ENCODE measurements at places on chromosomes 6 and 20.

- DNase-seq = no peak
These were observed 51.2 kb upstream of the FANCE start for GRCh38 chr6:35400901-35401311.

- DNase-seq = peak; percentile 31
These were observed 10.0 kb upstream of the NCOA7 start for GRCh38 chr6:125780540-125781313.

GRCh38 chr20:24521032-24521431 lies 51.6 kb downstream of the SYNDIG1 start:
- no peak for DNase-seq

GRCh38 chr20:23917024-23917725 lies 37.6 kb upstream of the CST5 start:
- DNase-seq = no peak

DNA sequence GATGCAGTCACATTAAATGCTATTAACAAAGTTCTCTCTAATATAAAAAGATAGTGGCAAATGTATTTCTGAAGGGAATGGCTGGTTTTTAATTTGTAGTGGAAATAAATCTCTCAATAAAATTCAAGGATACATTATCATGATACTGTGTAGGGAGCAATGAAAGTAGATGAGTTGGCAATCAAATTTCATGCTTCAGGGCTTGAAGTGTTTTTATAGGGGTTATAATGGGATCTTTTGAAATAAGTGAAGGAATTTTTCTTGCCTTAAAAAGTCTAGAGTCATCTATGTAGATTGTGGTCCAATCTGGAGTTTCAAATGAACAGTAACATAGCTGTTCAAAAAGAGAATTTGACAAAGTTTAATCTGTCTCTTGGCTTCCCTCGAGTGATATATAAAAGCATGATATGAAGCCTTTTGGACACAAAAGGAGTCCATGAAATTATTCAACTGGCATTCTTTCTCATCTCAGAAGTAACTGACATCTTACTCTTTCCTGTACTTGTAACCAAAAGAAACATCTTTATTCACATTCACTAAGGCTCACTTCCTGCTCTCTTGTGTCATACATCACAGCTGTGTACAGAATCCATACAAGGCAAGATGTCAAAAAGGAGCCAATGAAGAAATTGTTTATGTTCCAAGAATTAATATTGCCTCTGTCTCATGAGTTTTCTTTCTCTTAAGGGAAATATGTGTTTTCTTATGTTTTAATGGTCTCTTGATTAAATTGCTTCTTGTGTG lies 591.0 kb upstream of the GJE1 start:
- DNase-seq = no peak

GRCh38 chr6:141667580-141668309 lies 465.0 kb upstream of the GJE1 start:
- no peak for DNase-seq

DNA sequence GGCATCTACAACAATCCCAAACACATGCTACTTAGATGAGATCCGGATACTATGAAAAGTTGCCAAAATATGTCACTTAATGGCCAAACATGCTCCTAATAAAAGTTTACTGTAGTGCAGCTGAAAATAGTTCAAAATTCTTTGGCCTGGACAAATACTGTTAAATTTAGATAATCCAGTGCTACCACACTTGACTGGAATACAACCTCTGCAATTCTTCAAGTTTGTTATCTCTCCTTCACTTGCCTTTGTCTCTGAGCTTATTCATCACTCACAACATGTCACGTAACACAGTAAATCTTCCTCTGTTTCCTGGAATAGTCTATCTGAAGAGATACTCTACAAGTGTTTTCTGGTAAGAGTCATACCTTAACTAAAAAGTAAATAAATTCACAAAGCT lies 10.5 kb upstream of the PLN start:
- DNase-seq = no peak

DNA sequence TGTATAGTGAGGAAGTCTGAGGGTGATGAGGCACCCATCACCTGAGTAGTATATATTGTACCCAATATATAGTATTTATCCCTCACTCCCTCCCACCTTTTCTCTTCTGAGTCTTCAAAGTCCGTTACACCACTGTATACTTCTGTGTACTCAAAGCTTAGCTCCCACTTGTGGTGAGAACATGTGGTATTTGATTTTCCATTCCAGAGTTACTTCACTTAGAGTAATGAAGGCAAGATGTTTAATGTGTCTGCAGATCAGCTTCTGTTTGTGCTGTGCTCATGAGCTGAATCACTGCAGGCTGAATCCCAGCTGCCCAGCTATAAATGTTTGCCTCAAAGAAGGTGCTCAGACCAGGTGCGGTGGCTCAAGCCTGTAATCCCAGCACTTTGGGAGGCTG lies 139.3 kb upstream of the FOXA2 start:
- DNase-seq = no peak

DNA sequence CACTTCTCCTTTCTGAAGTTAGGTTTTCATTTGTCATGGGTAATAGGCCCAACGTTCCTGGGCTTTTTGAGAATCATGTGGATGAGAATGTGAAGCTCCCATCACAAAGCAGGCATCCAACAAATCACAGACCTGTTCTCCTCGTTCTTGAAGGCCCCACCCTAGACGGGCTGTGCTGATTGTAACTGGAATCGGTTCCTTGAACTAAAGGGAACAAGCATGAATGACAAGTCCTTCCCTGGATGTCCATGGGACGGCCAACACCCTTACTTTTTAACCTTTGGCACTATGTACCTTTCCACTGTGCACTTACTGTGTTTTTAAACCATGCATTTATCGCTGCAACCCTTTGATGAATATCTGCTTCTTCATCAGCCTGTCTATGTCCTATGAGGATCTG lies 438.2 kb downstream of the CD83 start:
- no peak for DNase-seq

- DNase-seq = no peak
These were observed 69.6 kb upstream of the SALL4 start for GRCh38 chr20:51871943-51872342.

- no peak for DNase-seq
These were observed 114.2 kb upstream of the ID4 start for GRCh38 chr6:19722999-19723398.

- no peak for DNase-seq
These were observed 49.9 kb upstream of the TENT5A start for GRCh38 chr6:81802356-81802755.

GRCh38 chr6:20572940-20573339 lies 38.7 kb downstream of the CDKAL1 start:
- DNase-seq = no peak

GRCh38 chr20:38937978-38938473 lies 11.8 kb downstream of the FAM83D start:
- no peak for DNase-seq

GRCh38 chr20:7703996-7704395 lies 236.3 kb downstream of the HAO1 start:
- no peak for DNase-seq

DNA sequence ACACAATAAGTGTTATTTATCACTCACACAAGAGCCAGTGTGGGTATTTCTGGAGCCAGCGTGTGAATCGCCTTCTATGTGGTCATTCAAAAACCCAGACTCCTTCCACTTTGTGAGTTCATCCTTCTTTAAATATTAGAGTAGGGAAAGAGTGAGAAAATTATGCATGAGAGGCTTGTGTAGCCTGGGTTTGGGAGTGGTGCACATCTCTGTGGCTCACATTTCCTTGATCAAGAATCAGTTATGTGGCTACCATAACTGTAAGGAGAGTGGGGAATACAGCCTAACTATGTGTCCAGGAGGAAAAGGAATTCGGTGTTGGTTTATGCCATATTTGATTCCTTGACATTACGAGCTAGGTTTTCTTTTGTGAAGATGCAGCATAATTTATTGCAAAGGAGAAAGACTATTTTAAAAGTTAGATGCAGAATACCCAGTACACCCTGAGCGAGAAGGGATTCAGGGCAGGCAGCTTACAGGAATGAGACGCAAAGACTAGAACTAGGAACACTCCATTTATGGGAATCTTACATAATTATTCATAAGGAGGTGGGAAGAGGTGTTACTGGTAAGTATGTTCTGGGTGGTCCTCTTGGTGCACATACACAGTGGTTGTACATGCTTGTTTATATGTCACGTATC lies 638.5 kb downstream of the COL12A1 start:
- no peak for DNase-seq

- DNase-seq = no peak
These were observed 132.4 kb upstream of the FBXL4 start for GRCh38 chr6:99080191-99080590.

DNA sequence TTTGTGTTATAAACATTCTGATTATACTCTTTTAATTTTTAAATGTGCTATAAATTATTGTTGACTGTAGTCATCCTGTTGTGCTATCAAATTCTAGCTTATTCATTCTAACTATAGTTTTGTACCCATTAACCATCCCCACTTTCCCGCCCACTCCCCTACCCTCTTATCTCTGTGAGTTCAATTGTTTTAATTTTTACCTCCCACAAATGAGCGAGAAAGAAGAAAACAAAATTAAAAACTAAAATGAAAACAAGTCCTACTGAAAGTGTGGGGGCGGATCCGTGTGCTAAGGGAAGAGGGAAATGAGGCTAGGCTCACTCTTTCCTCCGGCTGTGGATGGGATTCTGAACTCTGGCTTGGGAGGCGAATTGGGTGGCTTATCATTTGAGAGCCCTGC lies 6.6 kb upstream of the ZNF831 start:
- DNase-seq = no peak

DNA sequence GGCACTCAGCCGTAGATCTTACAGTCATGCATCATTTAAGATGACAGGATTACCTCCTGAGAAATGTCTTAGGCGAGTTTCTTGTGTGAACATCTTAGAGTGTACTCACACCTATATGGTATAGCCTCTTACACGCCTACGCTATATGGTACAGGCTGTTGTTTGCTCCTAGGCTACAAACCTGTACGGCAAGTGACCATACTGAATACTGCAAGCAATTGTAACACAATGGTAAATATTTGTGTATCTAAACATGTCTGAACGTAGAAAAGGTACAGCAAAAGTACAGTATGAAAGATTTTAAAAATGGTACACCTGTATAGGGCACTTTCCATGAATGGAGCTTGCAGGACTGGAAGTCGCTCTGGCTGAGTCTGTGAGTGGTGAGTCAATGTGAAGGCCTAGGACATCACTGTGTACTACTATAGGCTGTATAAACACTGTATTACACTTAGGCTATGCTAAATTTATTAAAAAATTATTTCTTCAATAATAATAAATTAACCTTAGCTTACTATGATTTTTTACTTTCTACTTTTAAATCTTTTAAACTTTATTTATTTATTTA lies 541 bp upstream of the IL20RA start:
- no peak for DNase-seq

DNA sequence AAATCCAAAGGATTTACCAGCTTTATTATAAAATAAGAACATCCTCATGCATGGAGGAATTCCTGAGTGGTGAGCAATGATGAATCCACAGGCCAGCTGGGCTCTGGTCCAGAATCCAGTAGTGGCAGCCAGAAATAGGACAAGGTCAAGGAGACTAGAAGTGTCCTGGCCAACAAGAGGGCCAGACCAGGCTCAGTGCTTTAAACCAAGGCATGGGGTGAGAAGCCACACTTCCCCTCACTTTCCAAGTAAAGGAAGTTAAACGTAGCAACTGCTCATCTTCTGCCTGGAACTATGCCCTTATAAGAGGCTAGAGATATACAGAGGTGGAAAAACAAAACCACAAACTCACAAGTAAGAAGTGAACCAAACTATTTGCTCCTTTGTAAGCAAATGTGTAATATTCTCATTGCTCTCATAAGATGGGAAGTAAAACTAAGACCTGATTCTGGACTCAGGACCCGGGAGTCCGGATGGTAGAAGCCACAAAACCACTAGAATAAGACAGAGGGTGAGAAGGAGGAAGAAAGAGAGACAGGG lies 253.2 kb downstream of the UST start:
- DNase-seq = no peak

DNA sequence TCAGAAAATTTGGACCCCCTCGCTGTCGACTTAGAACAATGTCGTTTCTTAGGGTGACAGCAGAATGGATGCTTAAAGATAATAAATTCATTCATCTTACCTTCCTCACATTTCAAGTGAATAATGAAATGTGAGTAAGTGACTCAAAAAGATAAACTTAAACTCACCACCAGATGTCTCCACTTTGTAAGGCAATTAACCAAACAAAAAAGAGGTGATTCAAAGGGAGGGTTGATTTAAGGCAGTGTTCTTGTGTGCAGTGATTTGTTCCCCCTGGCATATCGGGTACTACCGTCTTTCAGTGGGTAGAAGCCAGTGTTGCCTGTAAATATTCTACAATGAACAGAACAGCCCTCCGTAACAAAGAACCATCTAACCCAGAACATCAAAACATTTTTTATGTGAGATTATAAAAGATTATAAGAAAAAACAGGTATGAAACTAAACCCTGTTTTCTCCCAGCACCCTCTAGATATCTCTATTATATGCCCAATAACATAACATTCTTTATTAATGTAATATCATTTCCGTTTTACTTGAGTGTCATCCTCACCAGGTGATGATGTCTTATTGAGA lies 589.7 kb downstream of the CBLN4 start:
- DNase-seq = no peak

- no peak for DNase-seq
These were observed 68.1 kb upstream of the CEP85L start for GRCh38 chr6:118719351-118720124.
